ENCODE measurements at places on chromosomes 13 and 19. TPM values are rescaled to one million over a fixed set of nuclear protein-coding genes. Genes with fewer than 3 reads are reported as not detected.

The SPACA6 gene
- 2.0 TPM for total RNA-seq

The C19orf38 gene
- 0.71 TPM for total RNA-seq

The ATP7B gene
- 3.8 TPM for total RNA-seq

The DACT3 gene
- 3.4 TPM for total RNA-seq

The CCL25 gene
- total RNA-seq, result not detected

The MOB3A gene
- total RNA-seq, result 5.1 TPM

The FBXO27 gene
- total RNA-seq, result 1.0 TPM

The ATP12A gene
- 0.72 TPM for total RNA-seq

The PNKP gene
- total RNA-seq, result 35.9 TPM

DNA sequence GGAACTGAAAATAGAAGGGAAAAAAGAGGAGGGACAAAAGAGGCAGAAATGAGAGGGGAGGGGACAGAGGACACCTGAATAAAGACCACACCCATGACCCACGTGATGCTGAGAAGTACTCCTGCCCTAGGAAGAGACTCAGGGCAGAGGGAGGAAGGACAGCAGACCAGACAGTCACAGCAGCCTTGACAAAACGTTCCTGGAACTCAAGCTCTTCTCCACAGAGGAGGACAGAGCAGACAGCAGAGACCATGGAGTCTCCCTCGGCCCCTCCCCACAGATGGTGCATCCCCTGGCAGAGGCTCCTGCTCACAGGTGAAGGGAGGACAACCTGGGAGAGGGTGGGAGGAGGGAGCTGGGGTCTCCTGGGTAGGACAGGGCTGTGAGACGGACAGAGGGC, at the start of gene CEACAM5:
TSS of gene CEACAM5 (plus strand) at position 146 of the 400 bp plus-strand sequence. CDS start at position 252, 106 bp downstream.
- DNase-seq, result no peak

GRCh38 chr19:33492951-33493350, 28.6 kb downstream of the PEPD start:
- DNase-seq, result no peak

- no peak for DNase-seq
Observed at GRCh38 chr13:113365583-113365970, 1.6 kb upstream of the GRTP1 start.

GRCh38 chr13:22427066-22427465, 753.7 kb upstream of the SGCG start:
- DNase-seq, result no peak

DNA sequence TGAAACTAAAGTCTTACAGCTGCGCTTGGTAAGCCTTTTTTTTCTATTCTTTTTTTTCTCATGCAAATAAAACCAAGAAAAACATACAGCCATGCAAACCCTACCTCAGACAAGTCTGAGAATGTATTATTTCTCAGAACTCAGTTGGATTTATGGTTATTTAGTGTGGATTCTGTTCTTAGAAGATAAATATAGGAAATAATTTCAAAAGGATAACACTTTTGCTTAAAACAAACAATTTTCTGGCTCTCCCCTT, 40.7 kb upstream of the TNFSF11 start:
- no peak for DNase-seq

GRCh38 chr13:91360246-91360751, 12.8 kb downstream of the MIR17HG start:
- DNase-seq, result no peak

GRCh38 chr13:39410096-39410901, 192.7 kb downstream of the LHFPL6 start:
- peak; percentile 68 for DNase-seq

- no peak for DNase-seq
Observed at GRCh38 chr19:35991731-35992450, 3.1 kb upstream of the SDHAF1 start.

GRCh38 chr19:862581-863314, 3.3 kb downstream of the CFD start:
- peak; percentile 52 for DNase-seq

GRCh38 chr19:3140667-3141038, 4.8 kb downstream of the GNA15 start:
- DNase-seq, result no peak

GRCh38 chr19:48630296-48631063, 6.7 kb downstream of the DBP start:
- DNase-seq, result no peak

- no peak for DNase-seq
Observed at GRCh38 chr19:4448147-4448985, 9.2 kb downstream of the UBXN6 start.

DNA sequence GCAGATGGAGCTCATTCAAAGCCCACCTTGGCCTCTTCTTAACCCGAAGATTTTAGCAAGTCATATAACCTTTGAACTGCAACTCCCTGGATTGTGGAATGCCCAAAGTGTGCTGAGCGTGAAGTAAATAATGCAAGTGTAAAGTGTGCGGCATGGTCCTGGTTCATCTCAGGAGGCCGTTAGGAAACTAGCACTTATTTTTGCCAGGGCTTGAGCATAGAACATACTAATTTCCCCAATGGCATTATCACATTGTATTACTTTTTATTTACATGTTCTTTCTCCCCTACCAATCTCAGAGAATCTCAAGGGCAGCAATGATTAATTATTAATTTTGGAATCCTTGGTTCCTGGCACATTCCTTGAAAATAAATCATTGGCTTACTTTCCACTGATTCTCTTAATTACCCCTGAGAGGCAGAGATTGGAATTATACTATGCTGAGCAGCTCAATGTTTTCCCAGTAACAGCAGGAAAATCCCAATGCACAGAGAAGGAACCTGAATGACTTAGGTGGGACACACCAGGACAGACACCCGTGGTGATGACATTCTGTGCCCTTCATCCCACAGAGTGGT, 128.8 kb upstream of the GJB6 start:
- no peak for DNase-seq

DNA sequence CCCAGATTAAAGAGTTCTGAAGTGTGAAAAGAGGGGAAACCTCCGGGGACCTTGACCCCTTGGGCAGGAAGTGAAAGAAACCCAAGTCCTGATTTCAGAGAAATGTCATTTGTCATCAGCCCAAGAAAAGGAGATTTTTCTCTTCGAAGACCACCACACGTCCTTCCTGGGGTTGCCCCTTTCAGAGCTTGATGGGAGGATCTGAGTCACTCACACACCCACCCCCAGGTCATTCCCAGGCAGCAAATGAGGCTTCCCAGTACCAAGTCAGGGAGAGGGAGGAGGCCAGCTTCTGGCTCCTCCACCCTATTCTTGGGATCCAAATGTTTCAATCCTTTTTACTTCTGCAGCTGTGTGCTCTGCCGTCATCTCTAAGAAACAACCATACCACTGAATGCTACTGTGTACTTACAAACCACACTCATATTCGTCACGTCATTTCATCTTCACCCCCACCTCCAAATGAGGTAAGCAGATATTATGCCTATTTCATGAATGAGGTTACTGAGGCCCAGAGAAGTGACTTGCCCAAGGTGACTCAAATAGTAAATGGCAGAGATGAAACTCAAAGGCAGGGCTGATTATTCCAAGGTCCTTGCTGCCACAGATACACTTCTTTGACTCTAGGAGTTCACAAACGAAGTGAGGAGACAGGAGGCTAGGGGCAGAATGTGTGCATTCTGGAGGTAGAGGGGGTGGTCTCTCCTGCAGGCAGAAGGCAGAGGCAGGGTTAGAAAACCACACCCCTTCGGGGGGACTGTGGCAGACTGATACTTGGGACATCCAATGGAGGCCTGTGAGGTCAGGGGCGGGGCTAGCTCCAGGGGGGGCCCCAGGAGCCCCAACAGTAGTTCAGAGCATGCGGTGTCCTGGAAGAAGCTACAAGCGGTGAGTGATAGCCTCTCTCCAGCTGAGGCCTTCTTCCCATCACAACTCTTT, 5.0 kb upstream of the KMT2B start:
- DNase-seq, result no peak

DNA sequence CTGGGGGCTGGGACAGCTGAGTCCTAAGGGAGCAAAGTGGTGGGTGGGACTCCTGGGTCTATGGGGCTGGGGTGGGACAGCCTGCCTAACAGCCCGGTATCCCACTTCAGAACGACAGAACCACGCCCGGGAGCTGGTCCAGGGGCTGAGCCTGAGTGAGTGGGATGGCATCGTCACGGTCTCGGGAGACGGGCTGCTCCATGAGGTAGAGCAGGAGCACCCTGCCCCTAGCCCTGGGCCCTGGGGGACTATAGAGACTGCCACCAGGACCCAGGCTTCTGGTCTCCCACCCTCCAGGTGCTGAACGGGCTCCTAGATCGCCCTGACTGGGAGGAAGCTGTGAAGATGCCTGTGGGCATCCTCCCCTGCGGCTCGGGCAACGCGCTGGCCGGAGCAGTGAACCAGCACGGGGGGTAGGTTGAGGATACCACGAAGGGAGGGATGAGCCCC, 8.6 kb downstream of the SPHK2 start:
- DNase-seq, result no peak

GRCh38 chr13:114062754-114063153, 69.7 kb downstream of the RASA3 start:
- no peak for DNase-seq

DNA sequence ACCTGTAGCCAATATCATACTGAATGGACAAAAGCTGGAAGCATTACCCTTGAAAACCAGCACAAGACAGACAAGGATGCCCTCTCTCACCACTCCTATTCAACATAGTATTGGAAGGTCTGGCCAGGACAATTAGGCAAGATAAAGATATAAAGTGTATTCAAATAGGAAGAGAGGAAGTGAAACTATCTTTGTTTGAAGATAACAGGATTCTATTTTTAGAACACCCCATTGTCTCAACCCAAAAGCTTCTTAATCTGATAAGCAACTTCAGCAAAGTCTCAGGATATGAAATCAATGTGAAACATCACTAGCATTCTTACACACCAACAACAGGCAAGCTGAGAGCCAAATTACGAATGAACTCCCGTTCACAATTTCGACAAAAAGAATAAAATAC, 17.8 kb upstream of the CCNA1 start:
- no peak for DNase-seq

DNA sequence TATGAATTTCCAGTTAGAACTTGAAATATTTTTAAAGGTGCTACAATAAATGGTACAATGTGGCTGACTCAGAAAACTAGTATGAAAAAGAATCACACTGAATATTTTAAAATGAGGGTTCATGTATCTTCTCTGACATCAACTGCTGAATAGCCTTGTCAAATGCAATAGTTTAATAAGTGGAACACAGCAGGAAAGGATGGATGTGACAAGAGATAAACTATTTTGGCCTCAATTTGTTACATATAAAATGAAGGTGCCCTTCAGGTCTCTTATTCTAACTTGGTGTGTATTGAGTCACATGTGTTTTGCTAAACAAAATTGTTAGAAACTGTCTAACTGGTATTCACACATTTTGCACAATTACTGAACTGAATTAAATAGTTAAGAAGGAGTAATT, 1018.4 kb upstream of the PCDH20 start:
- DNase-seq, result no peak

DNA sequence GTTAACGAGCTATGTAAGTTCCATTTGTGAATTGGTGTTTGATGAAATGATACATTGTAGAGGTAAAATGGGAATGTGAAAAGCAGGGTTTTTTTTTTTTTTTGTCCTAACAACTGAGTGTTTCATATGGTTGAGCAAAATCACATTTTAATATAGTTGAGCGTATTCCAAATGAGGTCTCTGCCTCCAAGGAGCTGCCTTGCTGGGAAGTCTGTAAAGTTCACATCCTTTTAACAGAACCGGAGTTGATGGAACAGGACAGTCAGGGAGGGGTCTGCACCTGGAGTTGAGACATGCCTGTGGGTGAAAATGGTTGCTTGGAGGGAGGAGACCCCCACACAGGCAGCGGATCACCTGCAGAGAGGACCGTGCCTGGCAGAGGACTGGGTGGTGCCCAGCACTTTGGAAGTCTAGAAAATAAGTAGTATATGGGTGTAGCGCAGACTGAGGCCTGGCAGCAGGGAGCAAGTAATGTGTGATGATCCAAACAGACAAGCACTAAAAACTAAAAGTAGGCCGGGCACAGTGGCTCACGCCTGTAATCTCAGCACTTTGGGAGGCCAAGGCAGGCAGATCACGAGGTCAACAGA, 75.2 kb upstream of the UBAC2 start:
- DNase-seq, result no peak

- peak; percentile 93 for DNase-seq
Observed at GRCh38 chr19:50147462-50148423, 15.3 kb downstream of the IZUMO2 start.

DNA sequence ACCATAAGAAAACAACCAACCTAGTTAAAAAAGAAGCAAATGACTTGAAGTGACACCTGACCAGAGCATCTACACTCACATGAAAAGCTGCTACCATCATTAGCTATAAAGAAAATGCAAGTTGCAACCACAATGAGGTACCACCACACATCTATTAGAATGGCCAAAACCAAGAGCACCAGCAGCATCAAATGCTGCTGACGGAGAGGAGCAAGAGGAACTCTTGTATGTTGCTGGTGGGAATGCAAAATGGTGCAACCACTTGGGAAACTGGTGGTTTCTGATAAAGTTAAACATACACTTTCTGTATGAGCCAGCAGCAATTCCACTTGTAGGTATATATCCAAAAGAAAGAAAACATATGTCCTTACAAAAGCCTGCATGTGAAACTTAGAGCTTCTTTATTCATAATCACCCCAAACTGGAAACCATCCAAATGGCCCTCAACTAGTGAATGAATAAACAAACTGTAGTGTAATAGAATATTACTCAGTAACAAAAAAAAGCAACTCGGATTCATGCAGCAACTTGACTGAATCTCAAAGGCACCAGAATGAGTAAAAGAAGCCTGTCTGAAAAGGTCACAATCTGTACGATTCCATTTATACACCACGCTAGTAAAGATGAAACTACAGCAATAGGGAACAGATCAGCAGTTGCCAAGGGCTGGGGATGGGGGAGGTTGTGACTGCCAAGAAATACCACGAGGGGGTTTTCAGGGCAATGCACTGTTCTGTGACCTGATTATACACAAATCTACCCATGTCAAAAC, 60.9 kb upstream of the RANBP3 start:
- DNase-seq, result no peak

DNA sequence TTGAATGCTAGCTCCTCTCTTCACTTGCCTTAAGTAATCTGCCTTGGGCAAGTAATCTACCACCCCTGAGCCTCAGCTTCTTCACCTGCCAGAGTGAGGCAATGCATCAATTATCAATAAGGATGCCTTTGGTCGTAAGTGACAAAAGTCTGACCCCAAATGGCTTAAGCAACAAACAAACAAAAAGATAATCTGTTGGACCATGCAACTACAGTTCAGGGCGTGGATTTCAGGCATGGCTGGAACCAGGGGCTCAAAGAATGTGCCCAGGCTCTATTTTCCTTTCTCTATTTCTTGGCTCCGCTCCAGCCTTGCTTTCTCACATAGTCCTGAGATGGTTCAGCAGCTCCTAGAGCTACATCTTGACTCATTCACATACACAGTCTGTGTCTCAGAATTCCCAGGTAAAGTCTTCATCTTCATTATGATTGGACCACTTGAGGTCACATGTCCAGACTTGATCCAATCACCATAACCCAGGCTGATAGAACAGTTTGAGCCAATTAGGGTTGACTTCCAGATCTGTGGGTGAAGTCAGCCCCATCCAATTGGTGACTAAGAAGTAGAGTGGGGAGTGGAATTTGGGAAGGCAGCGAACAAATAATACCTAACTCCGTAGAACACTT, 29.6 kb downstream of the ACSBG2 start:
- DNase-seq, result peak; percentile 4

GRCh38 chr13:112955956-112956355, 13.1 kb upstream of the MCF2L start:
- DNase-seq, result no peak

GRCh38 chr19:13401388-13401787, 104.9 kb downstream of the CACNA1A start:
- DNase-seq, result peak; percentile 60

Measured in SK-MEL-5 (cell line).